Progenitor cell of endocrine pancreas (in vitro differentiated cells): ENCODE measurements at places on chromosomes 1 and 21. TPM values are rescaled to one million over a fixed set of nuclear protein-coding genes. Genes with fewer than 3 reads are reported as not detected.

GRCh38 chr1:53485478-53486394 is 26.5 kb downstream of the DMRTB1 start:
- peak; percentile 80 for DNase-seq

DNA sequence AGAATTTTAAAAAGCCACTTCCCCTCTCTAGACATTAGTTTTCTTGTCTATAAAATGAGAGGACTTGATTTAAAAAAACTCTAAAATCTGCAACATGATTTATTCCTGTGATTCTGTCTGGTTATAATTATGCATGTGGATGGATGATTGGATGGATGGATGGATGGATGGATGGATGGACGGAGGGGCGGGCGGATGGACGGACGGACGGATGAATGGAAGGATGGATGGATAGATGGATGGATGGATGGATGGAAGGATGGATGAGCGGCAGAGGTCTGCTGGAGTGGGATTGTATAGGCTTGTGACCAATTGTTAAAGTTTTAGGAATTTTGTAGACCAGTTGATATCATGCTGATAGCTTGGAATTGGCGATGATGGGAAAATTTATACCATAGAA is 135.2 kb upstream of the TIAM1 start:
- no peak for DNase-seq

- no peak for DNase-seq
These were observed 138.6 kb downstream of the SPATA17 start for GRCh38 chr1:217769768-217770167.

- DNase-seq: peak; percentile 90
These were observed 375 bp upstream of the MEF2D start for GRCh38 chr1:156500793-156501506.

DNA sequence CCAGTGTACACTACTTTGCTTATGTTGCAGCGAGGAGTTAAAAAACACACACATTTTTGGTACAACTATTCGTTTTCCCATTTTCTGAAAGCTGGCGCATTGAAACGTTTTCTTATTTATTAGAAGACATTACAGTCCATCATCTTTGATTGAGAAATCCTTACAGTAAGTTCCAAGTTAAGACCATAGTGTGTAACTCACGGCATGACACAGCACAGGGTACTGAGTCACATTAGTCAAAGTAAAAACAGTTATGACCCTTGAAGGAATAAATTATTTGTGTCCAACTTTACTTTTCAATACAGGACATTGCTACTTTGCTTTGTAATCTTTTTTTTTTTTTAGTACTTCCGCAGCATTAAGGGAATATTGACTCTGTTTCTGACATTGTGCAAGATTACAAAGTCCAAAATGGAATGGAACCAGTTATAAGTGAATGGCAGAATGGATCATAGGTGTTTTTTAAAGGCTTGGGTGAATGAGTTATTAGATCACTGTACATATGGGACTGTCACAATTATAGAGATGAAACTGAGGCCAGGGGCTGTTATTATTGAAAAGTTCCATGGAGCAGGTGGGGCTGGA is 11.7 kb downstream of the PTGFRN start:
- DNase-seq: no peak

GRCh38 chr1:70818401-70818800 is 229.2 kb downstream of the PTGER3 start:
- DNase-seq: no peak

DNA sequence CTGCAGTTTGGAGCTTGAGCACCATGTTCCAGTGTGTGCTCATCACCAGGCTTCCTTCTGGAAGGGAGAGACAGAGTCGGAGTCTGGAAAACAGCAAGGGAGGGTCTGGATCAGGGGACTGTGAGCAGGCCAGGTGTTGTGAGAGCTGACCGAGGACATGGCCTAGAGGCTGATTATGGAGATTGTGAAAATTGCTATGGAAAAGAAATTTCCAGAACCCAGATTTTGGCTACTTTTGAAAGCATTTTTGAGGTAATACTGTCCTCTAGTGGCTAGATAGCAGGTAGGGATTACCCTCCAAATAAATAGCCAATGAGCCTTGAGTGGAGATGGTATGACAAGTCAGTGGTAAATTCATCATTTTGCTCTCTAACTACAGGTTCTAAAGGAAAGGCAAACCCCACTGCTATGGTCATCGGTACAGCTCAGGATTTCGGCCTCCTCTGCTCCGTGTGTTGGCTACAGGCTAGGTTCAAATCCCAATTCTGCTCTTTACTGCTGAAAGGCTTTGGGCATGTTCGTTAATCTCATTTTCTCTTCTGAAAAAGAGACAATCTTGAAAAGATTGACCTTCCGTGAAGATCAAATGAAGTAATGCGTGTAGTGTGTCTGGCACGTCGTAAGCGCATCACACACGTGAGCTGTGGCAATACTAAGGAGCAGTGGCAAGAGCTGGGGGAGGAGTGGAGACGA is 1.0 kb upstream of the HAO2 start:
- no peak for DNase-seq

- DNase-seq: no peak
These were observed 612.2 kb downstream of the SMYD3 start for GRCh38 chr1:245894843-245895242.

- DNase-seq: no peak
These were observed 18.5 kb downstream of the LRRC41 start for GRCh38 chr1:46284597-46285564.

DNA sequence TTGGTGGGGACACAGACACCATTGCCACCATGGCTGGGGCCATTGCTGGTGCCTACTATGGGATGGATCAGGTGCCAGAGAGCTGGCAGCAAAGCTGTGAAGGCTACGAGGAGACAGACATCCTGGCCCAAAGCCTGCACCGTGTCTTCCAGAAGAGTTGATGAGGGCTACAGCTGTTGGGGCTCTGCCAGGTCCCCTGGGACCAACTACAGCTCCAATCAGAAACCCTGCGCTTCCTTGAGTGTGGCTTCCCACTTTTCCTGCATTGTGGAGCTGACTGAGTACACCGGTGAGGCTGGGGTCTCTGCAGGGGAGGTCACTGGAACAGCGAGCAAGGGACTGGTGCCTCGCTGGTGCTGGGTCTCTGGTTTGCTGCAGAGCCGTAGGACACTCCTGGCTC is 4.5 kb downstream of the ADPRS start:
- no peak for DNase-seq

DNA sequence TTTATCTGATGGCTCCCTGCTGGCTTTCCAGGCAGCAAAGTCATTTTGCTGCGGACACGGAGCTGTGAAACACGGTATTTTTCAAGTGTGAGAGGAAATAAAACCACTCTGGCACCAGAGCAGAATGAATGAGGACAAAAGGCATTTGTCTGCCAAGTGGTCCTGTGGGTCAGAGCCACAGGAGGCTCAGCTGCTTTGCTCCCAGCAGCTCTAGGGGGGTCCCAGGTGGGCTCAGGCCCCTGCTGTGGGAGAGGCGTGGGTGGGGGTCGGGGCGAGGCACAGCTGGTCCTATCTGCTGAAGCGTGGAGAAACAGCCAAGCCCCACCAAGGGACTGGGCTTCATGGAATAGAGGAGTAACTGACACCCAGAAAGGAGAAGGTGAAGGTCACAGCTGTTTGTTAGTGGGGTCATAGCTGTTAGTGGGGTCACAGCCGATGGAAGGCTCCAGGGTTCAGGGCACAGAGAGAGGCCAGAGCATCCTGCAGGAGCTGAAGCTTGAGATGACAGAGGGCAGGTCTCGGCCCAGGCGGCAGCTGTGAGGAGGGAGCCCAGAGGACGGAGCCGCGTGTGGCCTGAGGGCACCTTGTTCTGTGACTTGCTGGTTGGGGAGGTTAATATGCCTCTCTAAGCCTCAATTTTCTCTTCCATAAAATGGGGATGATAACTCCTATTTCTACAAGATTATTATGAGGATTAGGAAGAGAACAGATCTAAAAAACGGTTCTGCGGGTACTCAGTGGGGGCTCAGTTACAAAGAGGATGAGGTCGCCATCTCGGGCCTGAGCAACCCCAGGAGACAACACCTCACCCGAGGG is 7.1 kb downstream of the KIF17 start:
- no peak for DNase-seq

CD2 gene
- not detected in 2 replicates for total RNA-seq

CRNN gene
- not detected in 2 replicates for total RNA-seq

WNT4 gene
- total RNA-seq: 0.74 and 0.98 TPM in 2 replicates
